ENCODE measurements at places on chromosomes 12 and 14.

DNA sequence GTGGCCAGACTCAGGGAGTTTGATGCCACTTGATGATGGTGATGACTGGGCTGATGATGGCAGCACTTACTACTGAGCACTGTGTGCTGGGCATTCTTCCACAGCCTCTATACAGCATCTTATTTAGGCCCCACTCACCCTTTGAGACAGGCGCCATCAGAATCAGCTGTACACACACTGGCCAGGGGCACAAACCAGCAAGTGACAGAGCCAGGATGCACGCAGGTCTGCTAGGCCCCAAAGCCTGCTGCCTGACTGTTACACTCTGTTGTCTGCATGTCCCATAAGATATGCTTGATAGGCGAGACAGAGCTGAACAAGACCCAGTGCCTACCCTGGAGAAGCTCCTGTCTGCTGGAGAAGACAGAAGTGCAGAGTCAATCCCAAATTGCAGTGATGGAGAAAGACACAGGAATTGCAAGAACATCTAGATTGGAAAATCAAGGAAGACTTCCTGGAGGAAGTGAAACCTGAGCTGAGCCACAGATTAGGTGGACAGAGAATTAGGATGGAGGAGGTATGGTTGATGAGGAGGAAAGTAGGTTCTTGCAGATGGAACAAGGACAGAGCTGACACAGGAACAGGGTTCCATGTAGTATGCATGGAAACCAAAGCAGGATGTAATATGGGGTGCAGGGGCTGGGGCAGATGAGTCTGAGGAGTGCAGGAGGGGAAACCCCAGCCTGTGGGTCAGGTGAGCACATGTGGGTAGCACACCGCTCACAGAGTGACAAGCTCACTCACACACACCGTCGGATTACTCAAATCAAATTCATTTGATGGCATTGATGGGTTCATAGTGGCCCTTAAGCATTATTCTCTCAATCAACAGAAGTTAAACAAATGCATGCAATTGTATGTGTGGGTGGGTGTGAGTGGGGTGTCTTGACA, 117.3 kb downstream of the BEGAIN start:
- no peak for DNase-seq

DNA sequence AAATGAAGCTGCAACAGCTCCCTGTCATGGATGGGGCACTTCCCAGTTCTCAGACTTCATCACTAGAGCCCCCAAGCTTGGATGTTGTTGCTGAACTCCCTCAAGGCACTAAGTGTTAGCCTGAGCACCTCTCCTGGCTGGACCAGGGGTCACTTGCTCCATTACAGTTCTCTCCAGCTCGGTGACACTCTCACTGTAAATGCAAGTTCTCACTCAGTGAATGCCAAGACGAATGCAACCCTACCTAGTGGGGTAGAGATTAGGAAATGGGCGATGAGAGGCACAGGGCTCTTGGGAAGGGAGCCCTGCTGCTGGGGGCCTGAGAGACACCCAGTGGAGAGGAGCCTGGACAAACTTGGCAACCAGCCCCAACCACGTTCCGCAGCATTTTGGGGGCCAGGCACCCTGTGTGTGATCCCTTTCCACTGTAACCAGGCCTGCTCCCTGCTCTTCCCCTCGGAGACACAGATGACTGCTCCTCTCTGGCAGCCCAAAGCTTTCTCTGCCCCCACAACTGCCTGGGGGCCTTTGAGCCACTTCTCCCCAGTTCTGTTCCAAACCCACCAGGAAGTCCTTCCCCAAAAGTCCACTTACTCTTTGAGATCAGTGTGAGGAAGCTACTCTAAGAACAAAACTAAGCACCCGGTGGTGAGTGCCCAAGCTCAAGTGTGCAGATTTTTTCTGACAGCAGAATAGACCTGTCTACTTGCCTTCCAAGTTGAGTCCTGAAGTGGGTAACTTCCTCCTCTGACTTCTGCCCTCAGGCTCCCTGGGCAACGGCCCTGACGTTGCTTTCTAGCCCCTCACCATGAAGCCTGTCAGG, 8.0 kb upstream of the SELPLG start:
- no peak for DNase-seq

- DNase-seq, result no peak
Measured at GRCh38 chr14:61322011-61322798, 826 bp downstream of the PRKCH start.

DNA sequence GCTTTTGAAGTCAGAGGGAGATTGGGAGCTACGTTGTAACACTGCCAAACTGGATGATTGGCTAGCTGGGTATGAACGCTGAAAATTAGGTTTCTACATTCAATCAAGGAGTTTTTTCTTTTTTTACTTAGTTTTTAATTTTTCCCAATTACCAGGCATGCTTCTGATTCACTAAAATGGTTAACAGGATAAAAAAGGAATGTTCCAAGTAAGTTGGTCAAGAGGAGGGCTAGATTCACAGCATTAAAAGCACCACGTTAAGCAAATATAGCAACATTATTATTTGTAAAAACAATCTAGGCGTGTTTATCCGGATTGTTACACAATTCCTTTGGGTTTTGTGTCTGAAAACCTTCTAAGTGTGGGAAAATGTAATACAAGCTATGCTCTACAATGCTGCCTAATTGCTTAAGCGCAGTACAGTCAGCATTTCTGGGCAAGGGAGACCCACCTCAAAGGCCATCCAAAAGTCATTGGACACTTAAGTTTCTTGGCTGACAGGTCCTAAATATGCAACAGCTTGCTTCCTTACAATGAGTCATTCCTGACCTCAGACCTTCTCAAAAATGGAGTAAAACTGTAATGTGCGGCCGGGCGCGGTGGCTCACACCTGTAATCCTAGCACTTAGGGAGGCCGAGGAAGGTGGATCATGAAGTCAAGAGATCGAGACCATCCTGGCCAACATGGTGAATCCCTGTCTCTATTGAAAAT, 1.2 kb downstream of the RPLP0 start:
- no peak for DNase-seq

DNA sequence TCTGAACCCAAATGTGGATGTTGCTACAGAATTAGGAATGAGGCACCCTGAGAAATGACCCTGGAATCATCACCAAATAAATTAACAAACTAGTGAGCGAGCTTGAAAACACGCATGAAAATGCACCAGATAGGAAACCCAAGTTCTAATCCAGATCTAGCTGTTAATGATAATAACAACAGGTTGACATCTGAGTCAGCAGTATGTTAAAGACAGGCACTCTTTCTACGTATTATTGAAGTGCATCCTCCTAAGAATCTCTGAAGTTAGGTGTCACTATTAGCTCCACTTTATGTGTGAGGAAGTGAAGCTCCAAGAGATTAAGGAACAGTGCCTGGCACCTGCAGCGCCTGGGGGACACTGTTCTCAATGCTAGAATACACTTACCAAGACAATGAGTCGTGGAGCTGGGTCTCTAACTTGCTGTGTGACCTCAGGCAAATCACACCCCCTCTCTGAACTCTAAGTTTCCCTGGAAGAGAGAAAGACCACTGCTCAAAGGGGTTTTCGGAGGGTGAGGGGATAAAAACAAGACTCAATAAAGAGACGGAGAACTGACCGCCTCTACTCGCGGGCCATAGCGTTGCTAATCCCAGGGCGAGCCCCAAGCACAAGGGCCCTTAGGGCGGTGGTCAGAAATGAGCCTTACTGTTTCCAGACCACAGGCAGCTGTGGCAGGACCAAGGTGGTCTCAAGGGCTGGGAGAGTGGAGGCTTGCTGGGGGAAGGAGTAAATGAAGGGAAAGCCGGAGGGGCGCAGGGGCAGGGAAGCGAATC, 2.1 kb downstream of the SLC6A12 start:
- no peak for DNase-seq

- DNase-seq, result no peak
Measured at GRCh38 chr12:1916371-1917171, 1.9 kb downstream of the CACNA2D4 start.

GRCh38 chr14:99675382-99675835, 8.7 kb upstream of the CYP46A1 start:
- DNase-seq, result no peak

- DNase-seq, result no peak
Measured at GRCh38 chr14:32473464-32473855, 144.4 kb downstream of the AKAP6 start.

DNA sequence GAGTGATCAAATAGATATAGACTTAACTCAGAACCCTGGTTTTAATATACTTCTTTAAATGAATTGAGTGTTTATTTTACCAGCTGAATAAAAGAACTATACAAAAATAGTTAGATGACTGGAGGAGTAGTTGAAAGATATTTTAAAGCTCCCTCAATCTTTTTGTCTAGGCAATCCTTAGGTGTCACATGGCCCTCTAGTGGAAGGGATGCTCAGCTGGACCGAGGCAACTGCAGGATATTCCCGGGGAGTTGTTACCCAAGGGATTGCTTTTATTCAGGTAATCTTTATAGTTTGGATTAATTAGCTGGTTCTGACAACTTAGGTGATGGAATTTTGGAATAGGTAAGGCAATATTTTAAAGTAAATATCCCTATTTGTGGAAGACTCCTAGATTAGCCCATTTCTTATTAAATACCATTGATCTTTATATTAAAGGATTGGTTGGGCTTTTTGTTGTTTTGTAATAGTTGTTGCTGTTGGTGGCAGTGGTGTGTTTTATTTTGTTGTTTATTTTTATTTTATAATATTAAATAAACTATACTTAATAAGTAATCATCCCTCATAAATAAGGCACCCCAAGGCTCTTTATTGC, 57.1 kb downstream of the ZDHHC17 start:
- no peak for DNase-seq

GRCh38 chr14:31476131-31476866, 11.5 kb downstream of the GPR33 start:
- no peak for DNase-seq

DNA sequence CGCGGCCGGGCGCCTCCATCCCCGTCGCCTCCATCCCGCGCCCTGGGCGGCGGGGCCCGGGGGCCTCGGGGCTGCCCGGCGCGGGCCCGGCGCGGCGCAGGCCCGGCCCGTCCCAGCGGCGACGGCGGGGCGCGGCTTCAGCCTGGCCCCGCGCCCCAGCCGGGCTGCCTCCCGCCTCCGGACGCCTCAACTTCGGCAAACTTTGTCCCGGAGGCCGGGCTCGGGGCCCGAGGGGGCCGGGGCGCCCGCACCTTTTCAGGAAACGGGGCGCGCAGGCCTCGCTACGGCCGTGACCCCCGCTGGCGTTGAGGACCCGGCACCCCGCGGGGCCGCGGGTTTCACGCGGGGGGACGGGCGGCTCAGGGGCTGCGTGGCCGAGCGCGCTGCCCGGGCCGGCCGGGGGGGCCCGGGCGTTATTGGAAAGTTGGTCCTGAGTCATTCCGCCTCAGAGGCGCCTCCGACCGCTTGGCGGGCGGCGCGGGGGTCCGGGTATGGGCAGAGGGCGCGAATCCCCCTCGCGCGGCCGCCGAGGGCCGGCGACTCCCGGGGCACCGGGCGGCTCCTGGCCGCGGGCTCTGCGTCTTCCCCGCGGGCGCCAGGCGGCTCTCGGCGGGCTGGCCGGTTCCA, 575 bp downstream of the TRAF3 start:
- DNase-seq, result no peak

DNA sequence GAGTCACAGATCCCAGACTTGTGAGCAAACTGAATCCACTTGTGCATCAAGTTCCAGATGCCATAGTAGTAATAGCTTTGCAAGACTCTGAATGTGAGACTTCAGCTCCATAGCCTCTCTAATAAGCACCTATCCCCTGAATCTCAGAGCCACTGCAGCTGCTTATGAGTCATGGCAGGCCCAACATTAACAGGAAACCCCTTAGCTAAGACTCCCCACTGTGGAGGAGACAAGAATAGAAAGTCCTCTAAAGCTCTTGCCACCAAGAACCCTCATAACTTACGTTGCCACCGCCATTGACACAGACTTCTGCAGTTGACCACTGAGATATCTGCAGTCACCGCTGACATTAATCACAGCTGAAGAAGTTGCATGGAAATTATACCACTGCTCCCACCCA, 62.9 kb upstream of the PDE3A start:
- no peak for DNase-seq

GRCh38 chr12:67091204-67091603, 178.0 kb upstream of the CAND1 start:
- no peak for DNase-seq

DNA sequence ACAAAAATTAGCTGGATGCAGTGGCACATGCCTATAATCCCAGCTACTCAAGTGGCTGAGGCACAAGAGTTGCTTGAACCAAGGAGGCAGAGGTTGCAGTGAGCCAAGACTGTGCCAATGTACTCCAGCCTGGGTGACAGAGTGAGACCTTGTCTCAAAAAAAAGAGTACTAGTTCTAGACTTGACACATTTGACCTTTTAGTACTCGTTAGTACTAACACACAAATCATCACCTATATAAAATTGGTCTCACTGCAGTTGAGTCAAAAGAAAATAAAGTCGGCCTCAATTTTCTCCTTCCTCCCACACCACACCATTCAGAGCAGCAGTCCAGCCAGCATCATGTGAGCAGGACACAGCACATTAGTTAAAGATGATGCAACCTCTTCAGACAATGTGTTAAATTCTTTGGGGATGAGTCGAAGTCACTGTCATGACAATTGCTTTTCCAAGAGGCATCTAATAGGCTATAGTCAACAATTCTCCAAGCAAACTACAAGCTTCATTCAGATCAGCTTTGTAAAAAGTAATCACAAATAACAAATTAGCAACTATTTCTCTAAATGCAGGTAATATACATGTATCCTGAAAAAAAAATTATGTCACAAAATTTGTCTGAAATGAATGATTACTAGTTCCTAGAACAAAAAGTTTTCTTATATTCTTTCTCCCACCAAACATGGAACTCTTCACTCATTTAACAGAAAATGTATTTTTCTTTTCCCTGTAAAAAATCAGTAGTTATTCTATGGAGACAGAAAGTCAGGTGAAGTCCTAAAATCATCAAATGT, 55.6 kb downstream of the CLIP1 start:
- DNase-seq, result no peak

- DNase-seq, result no peak
Measured at GRCh38 chr12:121908702-121909101, 9.7 kb upstream of the CFAP251 start.

GRCh38 chr12:111338096-111338495, 30.8 kb downstream of the PHETA1 start:
- DNase-seq, result no peak

- DNase-seq, result no peak
Measured at GRCh38 chr12:76246611-76247010, 101.6 kb downstream of the BBS10 start.

DNA sequence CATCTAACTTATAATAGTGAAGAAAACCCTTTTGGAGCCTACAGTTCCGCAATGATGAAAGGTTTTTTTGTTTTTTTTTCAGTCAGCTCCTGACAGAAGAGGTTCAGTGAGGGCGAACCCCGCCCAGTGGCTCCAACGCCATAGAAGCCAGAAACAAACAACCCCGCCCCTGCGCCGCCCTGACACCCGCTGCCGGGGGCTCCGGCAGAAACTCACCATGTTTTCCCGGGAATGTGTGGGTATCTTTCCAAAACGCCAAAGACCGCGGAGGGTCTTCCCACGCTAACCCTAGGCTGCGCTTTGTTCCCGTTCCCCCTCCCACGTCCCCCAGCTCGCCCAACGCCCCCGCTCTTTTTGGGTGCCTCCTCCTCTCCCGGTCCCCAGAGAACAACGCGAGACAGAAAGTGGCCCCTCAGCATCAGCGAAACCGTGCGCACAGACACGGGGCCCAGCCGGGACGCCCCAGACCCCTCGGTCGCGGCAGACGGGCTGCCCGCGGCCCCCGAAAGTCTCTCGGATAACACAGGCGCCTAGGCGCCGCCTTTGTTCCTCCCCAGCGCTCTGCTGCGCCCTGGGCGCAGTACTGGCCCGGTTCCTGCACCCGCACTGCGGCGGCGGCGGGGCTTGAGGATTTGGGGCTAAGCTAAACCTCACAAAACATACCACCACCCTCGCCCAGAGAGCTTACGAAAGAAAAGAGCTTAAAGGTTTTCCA, 522 bp downstream of the TUBA1A start:
- peak; percentile 60 for DNase-seq

All from activated gamma-delta T cell treated with anti-CD3 and anti-CD28 coated beads, Interleukin-2, amount 50 U/mL, for 16 hours (primary cell).